ENCODE measurements at places on chromosomes 2 and 18. TPM values are rescaled to one million over a fixed set of nuclear protein-coding genes. Genes with fewer than 3 reads are reported as not detected.
A peak's percentile ranks its signal among the peaks of the same experiment; 100 is the strongest.

GRCh38 chr2:107992069-107992468 is 5.7 kb downstream of the SLC5A7 start:
- no peak for DNase-seq

ACVR1 gene
- total RNA-seq = 4.5 TPM

DNA sequence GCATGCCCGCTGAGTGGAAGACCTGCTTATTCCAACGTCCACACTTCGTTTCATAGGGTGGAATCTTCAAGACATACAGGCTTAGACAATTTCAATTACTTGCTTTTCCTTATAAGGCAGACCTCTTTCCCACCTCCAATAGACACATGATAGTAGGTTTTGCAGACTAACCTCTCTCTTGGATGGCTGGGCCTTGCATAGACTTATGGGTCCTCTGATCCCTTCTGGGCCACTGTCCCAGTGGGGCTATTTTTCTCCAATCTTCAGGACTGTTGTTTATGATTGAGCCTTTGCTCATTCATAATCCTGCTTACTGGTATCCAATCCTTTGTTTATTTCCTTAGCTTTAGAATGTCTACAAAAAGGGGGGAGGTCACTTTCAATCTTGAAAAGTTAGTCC is 138.9 kb downstream of the FAM210A start:
- no peak for DNase-seq

DNA sequence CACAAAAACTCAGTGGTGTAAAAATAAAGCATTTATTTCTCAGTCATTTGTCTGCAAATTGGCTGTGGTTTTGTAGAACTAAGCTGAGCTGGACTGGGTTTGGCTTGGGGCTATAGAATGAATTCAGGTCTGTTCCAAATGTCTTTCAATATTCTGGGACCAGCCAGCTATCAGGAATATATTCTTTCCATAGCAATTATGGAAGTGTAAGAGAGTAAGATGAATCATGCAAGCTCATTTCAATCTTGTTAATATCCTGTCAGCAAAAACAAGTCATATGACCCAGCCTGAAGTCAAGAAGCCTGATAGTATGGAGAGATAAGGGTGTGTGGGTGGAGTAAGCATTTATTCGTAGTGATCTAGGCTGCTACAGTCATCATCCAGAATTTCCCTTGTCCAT is 481.0 kb upstream of the CDH2 start:
- no peak for DNase-seq

DNA sequence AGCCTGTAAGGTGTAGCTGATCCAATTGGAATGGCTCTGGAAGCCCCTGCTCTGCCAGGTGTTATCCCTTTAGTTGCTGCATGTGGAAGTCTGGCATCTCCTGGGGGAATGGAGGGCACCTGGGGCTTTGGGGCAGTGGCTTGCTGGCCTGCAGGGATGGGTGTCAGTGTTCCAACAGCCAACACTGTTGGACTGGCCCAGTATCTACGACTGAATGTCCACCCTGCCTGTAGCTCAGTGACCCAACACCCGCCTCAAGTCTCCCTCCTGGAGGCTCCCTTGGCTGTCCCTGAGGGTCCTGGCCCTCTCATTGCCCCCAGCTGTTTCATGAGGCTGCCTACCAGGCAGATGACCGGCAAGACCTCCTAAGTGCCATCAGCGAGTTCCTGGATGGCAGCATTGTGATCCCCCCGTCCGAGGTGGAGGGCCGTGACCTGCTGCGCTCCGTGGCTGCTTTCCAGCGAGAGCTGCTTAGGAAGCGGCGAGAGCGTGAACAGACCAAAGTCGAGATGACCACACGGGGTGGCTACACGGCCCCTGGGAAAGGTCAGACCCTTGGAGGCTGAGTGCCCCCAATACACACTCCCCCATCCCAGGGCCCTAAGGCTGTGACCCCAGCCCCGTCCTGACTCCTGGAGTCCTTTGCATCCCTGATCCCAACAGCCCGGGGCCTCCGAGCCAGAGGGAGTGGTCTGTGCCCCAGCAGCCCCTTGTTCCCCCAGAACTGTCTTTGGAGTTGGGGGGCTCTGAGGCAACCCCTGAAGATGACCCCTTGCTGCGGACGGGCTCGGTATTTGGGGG is 7.7 kb downstream of the SLC4A3 start:
- DNase-seq = no peak

DNA sequence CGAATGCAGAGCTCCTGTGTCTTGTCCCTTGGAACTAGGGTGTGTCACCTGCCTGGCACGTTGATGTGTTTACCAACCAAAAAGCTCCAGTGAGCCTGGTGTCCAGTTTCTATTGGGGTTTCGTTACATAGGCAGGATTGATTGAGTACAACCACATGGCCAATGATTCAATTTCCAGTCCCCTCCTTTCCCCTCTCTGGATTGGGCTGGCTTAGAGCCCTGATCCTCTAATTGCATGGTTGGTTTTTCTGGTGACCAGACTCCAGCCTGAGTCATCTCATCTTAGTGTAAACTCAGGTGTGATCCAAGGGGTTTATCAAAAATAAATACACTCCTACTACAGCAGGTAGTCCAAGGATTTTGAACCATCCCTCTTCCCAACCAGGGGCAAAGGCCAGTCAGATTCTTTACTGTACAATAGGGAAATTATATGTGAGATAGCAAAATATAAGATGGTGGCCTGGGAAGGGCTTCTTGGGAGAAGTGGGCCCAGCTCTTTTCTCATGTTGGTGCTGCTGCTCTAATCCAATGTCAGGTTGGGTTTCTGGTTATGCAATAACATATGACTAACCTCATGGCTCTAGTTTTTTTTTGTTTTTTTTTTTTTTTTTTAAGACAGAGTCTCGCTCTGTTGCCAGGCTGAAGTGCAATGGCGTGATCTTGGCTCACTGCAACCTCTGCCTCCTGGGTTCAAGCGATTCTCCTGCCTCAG is 64.7 kb upstream of the MGAT5 start:
- peak; percentile 32 for DNase-seq

DNA sequence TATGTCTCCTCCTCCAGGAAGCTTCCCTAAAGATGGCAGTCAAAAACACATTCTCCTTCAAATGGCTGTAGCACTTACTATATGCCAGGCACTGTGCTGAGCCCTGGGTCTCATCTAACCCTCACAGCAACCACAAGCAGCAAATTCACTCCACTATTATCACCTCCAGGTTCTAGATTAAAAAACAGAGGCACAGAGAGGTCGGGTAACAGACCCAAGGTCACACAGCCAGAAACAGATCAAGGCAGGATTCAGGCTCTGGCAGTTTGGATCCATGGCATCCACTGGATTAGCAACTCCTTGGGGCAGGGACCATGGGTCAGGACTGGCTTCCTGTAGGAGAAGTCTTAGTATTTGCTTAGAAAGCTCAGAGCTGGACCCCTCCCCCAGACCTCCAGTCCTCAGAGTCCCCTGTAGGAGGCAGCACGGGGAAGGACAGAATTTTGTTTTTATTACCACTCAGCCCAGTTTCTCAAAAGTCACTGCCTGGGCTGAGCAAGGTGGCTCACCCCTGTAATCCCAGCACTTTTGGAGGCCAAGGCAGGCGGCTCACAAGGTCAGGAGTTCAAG is 34.4 kb downstream of the ZFP36L2 start:
- no peak for DNase-seq

DNAH6 gene
- 2.2 TPM for total RNA-seq

DNA sequence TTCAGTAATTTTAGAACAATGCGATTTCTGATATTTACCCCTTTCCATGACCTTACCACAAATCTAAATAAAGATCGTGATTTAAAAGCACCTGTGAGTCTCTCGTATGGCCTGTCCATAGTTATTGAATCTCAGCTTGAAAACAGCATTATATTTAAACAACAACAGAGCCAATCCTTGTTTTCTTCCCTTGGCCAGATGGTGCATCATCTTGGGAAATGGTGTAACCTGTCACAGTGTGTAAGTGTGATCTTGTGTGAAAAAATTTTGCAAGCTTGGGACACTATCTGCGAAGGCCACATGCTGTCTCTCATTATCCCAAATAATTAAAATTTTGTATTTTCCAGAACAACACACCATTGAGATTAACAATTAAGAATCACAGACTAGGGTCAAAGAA is 262.7 kb upstream of the SPHKAP start:
- DNase-seq = no peak

GRCh38 chr2:9251154-9252001 is 44.8 kb downstream of the ASAP2 start:
- no peak for DNase-seq

RNMT gene
- 10.9 TPM for total RNA-seq

GRCh38 chr2:107361751-107362381 is 464.8 kb upstream of the RGPD4 start:
- DNase-seq = no peak

DNA sequence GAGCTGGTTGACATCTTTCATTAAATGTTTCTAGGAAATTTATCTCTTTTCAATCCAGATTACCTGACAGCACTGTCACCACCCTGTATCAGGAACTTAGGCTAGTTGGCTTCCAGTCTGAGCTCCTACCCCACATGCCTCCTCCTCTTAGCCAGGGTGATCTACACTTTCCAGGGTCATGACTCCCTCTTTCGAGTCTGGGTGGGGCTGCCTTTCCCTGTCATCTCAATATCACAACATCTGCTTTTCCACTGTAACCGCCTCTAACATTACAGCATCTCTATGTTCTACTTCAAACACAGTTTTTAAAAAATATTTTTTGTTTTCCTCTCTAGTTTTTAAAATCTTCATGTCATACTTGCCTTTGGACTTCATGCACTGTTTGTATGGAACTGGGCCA is 129.2 kb downstream of the RBMS1 start:
- no peak for DNase-seq

ANKZF1 gene
- 318 TPM for total RNA-seq

ARHGAP28 gene
- total RNA-seq = 1.1 TPM

GRCh38 chr2:121992700-121993099 is 237.2 kb downstream of the TSN start:
- DNase-seq = no peak

SLC23A3 gene
- 16.1 TPM for total RNA-seq

GRCh38 chr2:11030909-11031308 is 119.2 kb downstream of the KCNF1 start:
- DNase-seq = no peak

- no peak for DNase-seq
These were observed 31.8 kb upstream of the DLX1 start for GRCh38 chr2:172053486-172053885.

EGR4 gene
- total RNA-seq = not detected

GRCh38 chr2:47602996-47603395 is 179.9 kb upstream of the MSH6 start:
- DNase-seq = no peak

- no peak for DNase-seq
These were observed 13.4 kb upstream of the BOK start for GRCh38 chr2:241545106-241545505.

- DNase-seq = peak; percentile 33
These were observed 4.0 kb upstream of the MREG start for GRCh38 chr2:216017365-216017764.

DNA sequence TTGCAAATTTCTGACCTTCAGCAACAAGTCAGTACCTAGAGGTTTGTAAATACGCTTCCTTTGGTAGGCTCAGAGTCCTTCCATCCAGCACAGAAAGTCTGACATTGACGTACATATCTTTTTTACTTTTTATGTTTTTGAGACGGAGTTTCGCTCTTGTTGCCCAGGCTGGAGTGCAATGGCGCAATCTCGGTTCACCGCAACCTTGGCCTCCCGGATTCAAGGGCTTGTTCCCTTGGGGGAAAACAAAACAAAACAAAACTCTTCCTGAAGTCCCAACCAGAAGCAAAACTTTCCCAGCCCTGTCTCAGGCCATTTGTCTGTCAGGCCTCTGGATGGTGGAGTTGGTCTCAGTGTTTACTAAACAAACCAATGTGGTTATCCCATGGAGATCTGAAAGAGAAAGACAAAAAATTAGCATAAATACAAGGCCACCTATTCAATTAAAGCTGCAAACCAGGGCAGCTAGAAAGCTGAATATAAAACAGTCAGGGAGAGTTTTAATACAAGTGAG is 29.6 kb upstream of the ATL2 start:
- no peak for DNase-seq

DNA sequence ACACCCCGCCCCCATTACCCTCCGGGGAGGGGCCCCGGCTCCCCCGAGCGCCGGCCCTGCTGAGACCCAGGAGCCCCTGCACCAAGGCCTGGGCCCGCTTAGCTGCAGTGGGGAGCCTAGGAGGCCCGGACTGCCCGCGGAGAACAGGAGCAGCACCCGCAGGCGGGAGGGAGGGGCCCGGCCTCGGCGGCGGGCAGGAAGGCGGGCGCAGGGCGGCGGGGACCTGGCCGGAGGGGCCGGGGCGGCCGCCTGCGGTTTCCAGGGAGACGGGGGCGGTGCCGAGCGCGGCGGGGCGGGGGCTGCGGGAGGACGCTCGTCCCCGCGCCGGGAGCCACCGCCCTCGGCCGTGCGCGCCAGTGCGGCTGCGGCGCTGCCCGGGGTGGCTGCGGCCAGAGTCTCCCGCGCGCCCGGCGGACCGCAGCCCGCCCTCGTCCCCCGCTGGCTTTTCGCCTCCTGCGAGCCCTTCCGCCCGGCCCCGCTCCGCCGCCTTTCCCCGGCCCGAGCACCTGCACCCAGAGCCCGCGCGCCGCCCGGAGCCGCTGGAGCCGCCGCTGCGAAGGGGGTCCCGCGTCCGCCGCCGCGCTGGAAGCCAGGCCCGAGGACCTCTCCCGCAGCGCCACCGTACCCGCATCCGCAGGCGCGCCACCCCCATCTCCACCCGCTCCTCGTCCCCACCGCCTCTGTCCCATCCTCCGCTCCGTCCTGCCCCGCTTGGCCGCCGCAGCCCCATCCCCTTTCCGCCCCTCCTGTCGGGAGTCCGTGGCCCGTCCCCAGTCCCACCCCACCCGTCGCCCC is 17.2 kb downstream of the GPC1 start:
- DNase-seq = peak; percentile 68

DNA sequence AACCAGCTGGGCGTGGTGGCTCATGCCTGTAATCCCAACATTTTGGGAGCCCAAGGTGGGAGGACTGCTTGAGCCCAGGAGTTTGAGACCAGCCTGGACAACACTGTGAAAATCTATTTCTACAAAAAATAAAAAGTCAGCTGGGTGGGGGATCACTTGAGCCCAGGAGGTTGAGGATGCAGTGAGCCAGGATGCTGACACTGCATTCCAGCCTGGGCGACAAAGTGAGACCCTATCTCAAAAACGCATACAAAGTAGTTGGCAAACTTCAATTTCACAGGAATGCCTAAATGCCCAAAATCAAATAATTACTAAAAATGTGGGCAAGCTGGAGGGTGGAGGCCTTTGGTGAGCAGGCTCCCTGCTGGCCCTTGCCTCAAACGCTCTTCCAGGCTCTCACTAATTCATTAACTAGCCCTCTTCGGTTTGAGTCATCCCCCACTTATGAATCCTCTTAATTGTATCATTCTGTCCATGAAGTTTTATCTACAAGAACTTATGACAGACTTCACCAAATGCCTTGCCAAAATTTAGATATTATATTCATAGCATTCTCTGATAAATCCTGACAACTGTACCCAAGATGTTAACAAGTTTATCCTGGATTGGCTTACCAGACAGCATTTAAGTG is 68.7 kb upstream of the ZFP36L2 start:
- DNase-seq = no peak

CDH7 gene
- total RNA-seq = not detected

DNA sequence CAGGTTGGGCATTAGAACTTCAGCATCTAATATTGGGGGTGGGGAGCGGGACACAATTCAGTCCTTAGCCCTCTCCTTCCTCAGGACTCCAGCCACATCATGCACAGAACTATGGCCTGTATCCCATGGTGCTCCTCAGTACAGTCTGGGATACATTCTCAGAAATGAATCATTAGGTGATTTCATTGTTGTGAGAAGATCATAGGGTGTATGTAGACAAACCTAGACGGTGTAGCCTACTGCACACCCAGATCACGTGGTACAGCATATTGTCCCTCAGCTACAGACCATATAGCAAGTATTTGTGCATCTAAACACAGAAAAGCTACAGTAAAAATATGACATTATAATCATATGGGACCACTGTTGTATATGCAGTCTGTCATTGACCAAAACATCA is 23.2 kb upstream of the IMP4 start:
- no peak for DNase-seq

All from transverse colon (tissue), 4 donors.